Neural crest cell (in vitro differentiated cells): ENCODE measurements at places on chromosomes 4 and X.

DNA sequence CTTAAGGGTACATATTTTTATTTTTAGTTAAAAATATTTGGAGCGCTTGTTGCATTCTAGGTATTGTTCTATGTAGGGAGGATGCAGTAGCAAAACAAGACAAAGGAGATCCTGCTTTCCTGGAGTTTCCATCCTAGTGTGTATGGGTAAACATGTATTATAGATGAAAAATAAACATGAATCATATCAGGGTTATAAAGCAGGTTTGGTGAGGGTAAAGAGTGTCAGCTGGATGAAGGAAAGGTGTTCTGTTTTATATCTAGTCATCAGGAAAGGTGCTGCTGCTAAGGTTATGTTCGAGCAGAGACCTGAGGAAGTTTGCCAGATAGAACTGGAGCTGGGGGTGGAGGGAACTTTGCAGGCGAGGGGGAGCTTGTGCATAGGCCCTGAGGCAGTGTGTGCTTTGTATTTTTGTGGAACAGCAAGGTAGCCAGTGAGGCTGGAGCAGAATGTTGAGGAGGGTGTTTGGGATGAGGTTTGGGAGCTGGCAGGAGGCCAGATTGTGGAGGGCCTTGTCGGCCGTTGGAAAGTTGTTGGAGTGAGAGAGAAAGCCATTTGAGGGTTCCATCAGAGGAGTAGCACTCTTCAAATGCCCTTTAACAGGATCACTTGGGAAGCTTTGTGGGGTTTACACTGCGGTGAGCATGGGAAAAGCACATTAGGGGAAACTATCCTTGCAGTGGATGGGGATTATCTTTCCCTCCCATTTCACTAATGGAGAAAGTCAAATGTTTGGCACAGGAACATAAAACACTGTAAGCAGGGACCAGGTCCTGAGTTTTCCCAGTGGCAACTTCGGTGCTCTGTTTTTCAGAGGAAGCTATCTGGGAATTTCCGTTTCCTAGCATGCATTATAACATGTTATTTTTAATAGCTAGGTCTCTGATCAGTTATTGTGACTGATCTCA is 35.9 kb downstream of the AFF1 start:
- no peak for DNase-seq

DNA sequence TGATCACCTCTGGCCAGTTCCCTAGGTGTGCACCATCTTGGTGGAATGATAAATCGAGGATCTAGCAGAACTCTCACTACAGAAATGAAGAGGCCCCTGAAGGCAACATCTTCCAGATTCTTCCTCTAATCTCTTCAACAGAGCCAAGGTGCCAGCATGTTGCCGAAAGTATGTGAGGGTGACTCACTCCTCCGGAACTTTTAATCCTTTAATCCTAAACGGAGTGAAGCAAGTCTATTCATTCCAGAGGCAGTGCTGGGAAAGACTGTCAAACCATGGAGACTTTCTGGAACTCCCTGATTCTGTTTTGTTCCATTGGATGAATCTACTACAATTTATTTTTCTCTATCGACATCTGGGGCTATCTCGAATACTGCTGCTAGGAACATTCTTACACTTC is 68.7 kb downstream of the SUPT20HL2 start:
- no peak for DNase-seq

DNA sequence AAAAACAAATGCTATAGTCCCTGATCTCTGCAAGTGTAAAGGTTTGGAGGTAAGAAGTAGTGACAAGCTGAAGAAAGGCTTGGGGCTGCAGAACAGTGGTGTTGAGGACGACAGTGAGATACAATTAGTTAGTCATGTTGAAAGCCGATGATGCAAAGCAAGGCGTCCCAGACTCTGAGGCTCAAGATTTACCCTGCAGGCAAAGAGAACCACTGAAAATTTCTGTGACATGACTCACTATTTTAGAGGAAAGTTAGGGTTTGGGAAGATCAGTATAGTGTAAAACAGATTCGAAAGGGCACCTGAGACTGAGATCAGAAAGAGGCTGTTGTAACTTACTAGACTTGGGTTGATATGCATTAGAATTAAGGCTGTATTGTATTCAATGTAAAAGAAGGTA is 281.3 kb upstream of the FTHL17 start:
- no peak for DNase-seq

- DNase-seq, result no peak
Observed at GRCh38 chr4:174579421-174579820, 57.1 kb upstream of the HPGD start.

- DNase-seq, result no peak
Observed at GRCh38 chr4:41734371-41734770, 14.2 kb downstream of the PHOX2B start.

GRCh38 chr4:1927675-1928074 is 56.5 kb downstream of the NSD2 start:
- no peak for DNase-seq

DNA sequence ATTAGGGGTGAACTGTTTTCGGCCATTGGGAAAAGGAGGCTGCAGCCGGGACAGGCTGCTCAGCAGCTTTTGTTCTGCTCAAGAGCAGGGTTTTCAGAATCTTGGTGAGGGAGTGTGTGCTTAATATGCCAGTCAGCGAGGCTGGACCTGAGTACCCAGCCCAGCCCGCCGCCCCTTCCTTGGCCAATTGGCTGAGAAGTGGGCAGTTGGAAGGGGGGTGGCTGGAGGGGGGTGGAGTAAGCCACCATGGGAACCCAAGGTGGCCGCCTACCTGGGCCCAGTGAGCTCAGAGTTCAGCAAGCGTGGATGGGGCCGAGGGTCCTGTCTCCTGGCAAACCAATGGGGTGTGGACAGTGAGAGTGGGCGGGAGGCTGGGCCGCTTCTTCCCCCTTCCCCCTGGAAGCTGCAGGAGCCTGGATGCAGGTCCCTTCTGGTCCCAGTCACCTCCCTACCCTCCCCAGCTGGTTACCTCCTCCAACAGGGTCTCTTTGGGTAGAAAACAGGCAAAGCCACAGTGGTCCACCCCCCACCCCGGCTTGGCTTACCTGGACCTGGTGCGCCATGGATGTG is 52.5 kb downstream of the SORCS2 start:
- DNase-seq, result no peak

DNA sequence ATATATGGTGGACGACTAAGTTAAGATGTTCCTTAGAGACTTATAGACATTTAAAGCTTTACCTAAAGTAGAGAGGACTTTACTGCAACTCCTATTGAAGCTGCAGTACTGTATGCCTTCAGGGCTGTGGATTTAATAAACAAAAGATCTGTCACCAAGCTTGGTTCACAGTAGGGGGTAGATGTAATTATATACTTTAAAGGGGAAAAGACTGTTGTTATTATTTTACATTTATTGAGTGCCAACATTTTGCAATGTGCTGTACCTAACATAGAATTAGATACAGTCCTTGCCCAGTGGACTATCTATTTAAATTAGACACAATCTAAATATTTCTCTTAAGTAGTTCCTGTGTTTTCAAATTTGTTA is 67.2 kb downstream of the SLIT2 start:
- no peak for DNase-seq

DNA sequence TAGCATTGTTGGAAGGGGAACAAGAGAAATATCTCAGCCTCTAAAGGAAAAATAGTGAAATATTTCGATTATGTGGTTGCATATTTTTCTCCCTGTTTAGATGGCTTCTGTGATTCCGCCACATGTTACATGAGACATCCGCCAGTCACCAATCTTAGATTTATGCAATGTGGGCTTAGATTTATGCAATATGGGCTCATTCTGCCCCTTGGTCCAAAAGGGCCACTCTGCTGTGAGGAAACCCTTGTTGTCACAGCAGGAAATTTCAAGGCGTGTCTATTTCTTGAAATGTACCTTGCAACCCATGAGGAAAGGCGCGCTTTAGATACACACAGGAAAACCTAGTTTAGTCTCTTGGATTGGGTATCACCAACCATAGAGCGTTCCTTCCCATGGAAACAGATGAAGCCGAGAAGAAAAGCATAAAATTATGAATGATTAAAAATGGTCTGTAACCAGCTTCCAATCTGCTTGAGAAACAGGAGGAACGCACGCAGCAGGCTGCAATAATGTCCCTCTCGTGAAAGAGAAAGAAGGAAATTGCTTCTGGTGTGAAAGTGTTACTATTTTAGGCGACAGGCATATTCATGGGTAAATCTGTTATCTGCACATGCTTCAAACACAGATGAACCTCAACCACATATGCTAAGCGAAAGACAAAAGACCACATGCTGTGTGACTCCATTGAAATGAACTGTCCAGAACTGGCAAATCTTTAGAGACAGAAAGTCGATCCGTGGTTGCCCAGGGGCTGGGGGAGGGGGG is 3.7 kb downstream of the RS1 start:
- no peak for DNase-seq

- DNase-seq, result no peak
Observed at GRCh38 chrX:17521871-17522693, 147.1 kb downstream of the NHS start.

GRCh38 chr4:147837854-147838253 is 106.0 kb downstream of the ARHGAP10 start:
- DNase-seq, result no peak

GRCh38 chrX:153588021-153588781 is 10.7 kb downstream of the CCNQ start:
- DNase-seq, result no peak

- no peak for DNase-seq
Observed at GRCh38 chrX:109312757-109313156, 169.1 kb downstream of the GUCY2F start.

DNA sequence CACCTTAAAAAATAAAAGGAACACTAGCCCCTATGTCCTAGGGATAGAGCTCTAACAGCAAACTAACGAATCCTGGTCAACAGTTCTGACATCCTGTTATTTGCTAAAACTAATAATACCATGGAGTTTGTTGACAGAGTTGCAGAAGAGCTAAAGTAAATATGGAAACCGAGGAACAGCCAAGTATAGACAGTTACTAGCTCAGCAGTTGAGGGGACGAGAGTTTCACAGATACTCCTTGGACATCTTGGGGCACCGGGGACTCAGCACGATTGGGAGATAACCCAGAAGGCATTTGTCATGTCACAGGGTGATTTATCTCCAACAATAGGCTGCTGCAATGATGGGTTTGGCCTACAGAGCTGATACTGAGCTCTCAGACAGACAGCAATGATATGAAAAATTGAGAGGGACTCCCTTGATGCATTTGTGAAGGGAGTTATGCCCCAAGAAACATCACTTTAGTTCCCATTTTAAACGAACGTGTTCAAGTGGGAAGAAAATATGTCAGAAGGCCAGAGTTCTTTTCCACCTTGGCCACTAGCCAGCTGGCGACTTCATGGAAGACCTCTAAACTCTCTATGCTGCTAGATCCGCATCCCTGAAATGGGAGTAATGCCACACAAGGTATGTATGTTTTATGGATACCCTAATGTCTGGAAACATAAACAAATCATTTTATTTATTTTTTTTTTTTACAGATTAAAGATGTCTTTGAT is 48.6 kb downstream of the TSC22D3 start:
- no peak for DNase-seq

DNA sequence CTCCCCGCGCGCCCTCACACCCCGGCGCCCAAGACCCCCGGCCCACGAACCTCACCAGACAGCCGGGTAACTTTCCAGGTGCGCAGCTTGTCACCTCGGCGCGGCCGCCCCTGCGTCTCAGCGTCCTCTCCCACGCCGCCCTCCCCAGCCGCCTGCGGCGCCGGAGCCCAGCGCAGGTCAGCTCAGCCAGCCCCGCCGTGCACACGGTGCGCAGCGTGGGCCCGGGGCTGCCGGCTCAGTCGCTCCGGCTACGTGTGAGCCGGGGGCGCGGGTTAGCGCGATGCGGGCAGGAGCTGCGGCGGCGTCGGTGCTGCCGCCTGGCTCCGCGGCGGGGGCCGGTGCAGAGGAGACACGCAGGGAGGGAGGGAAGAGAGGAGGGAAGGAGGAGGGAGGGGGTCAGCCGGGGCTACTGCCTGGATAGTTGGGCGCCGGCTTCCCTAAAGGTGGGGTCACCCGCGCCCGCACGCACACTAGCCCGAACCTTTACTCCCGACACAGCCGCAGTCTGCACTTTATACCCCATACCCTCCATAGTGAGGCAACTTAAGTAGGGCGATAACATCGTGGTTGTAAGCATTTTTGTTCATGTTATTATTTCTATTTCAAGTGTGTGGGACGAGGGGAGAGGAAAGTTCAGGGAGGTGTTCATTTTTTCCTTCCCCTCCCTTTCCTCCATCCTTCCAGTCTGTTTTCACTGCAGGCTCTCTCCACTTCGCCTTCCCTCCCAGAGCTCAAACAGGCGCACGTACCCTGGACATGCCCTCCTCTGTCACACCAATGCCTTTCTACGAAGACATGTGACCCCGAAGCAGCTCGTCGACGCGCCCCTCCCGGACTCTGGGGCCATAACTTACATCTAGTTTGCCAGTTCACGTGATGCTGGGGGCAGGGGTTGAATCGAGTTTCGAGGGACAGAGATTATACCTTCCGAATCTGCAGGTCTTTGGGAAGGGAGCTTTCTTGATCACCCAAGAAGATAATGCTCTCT is at the start of gene PRKG2:
TSS of gene PRKG2 (minus strand) at position 342 of the 988 bp plus-strand sequence. CDS start 10,175 bp downstream, outside the sequence.
- peak; percentile 5 for DNase-seq

DNA sequence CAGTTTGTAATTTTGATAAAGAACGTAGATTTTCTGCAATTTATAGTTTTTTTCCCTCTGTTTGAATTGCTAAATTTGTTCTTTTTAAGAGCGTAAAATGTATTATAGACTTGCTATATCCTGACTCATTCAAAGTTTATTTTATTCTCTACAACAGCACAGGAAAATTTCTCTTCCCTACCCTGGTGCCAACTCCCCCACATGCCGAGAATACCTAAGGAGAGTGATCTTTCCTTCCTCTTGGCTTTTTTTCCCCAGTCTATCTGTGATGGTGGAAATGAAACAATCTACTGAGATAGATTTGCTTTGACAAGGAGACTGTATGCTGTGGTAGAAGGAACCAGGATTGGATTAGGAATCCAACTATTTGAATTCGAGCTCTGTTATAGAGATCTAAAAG is 271.6 kb downstream of the TLL1 start:
- no peak for DNase-seq

GRCh38 chrX:76427560-76428242 is at the start of gene MAGEE1:
Gene MAGEE1, plus strand, starts transcription at chrX:76427710. Its CDS starts 221 bp downstream, at chrX:76427931.
- peak; percentile 51 for DNase-seq

- no peak for DNase-seq
Observed at GRCh38 chrX:116667346-116668134, 204.8 kb upstream of the CT83 start.

- no peak for DNase-seq
Observed at GRCh38 chr4:183149616-183150539, 50.8 kb downstream of the WWC2 start.

- DNase-seq, result no peak
Observed at GRCh38 chr4:94463771-94464170, 12.0 kb downstream of the PDLIM5 start.

DNA sequence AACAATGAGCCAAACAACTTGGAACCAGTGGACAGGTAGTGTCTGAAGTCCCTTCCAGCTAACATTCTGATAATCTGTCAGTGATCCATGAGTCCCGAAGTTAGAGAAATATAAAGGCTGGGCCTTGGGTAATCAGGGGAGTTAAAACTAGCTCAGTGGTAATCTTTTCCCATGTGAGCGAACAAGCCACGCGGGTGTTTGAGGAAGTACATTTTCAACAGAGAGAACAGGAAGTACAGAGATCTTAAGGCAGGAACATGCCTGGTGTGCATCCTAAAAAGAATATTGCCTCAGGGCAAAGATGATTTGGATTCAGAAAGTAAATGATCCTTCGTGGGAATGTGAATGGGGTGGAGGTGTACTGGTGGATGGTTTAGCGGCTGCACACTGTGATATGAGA is 42.9 kb downstream of the FNIP2 start:
- DNase-seq, result no peak
